ENCODE measurements at places on chromosomes 5 and 9.

DNA sequence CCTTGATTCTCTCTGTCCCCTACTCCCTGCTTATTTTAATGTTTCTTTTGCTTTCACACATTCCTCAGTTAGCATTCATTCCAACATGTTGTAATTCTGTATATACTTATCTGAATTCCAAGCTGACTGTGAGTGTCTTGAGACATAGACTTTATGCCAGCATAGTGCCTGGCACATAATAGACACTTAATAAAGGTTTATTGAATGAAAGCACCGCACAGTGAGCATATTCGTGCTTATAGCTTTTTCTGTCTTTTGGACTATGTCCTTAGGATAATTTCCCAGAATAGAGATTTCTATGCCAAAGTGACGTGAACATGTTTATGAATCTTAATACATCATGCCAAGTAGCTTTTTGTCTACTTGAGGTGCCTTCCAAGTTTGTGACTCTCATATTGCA, 174.6 kb downstream of the CD180 start:
- DNase-seq = no peak

- DNase-seq = no peak
Measured at GRCh38 chr5:83467371-83468035, 4.0 kb upstream of the VCAN start.

DNA sequence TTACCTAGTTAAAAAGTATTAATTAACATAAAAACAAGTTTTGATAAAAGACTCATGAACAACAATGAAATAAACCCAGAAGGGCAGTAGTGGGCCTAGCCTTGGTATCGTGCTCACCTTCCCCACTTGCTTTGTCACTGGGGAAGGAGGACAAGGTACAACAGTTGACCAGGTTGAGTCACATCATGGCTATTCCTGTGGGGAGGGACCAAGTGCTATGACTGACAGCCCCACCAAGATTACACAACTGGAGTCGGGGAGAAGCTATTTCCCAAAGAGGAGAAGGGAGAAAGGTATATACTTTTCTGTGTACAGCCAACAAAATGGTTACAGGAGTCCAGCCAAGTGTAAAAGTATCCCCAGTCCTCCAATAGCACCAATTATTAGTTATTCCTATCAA, 251.3 kb upstream of the RFX3 start:
- DNase-seq = no peak

DNA sequence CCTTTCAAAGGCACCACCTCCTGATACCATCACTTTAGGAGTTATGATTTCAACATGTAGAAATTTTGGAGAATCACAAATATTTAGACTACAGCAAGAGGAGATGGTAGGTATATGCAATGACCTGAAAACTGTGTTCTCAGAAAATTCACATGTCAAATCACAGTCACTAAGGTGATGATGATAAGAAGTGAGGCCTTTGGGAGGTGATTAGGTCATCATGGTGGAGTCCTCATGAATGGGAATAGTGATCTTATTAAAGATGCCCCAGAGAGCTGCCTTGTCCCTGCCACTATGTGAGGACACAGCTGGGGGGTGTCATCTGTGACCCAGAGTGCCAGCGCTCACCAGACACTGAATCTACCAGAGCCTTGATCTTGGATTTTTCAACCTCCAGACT, 513.5 kb upstream of the TUSC1 start:
- no peak for DNase-seq

- no peak for DNase-seq
Measured at GRCh38 chr9:97501177-97501971, at the start of gene TMOD1. TSS of gene TMOD1 (plus strand) at chr9:97501666. CDS start at chr9:97524189, 22,523 bp downstream.

- no peak for DNase-seq
Measured at GRCh38 chr9:83234541-83234940, 171.6 kb upstream of the RASEF start.

DNA sequence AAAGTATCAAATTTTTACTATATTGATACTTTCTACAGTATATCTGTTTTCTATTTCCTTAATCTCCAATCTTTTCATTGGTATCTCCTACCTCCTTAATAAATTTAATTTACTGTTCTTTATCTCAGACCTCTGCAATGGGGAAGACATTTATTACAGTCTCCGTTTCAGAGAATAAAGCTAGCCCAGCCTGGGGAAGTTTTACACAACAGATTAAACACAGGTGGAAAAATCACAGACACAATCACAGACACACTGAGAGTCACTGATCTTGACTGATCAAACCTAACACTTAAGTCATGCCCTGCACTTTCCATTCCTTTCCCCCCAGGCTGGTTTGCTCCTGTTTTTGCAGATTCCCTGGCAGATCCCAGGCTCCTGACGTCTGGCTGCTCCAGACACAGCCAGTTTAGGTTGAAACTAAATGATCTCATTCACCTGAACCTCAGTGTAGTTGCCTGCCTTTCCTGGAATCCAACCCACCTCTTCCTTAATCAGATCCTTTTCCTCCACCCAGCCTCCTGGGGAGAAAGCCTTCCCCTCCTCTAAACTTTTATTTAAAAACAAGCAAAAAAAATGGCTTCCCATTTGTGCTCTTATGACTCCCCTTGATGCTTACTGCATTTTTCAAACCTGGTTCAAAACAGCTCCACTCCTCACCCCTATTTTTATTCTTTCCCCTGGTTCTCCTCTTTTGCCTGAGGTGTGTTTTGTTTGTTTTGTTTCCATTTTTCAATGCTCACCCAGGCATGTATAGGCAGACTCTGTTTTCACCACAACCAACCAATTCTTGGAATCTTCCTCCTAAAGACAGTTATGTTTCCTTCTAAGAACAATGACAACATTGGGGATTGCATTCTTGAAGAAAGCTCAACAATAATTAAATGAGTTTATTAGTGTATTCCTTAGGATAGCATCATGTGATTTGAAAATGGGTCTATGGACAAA, 29.5 kb upstream of the OSMR start:
- DNase-seq = no peak

GRCh38 chr5:173319646-173320045, 8.6 kb downstream of the STC2 start:
- DNase-seq = no peak

GRCh38 chr5:124074500-124074899, 562.5 kb downstream of the CSNK1G3 start:
- no peak for DNase-seq

DNA sequence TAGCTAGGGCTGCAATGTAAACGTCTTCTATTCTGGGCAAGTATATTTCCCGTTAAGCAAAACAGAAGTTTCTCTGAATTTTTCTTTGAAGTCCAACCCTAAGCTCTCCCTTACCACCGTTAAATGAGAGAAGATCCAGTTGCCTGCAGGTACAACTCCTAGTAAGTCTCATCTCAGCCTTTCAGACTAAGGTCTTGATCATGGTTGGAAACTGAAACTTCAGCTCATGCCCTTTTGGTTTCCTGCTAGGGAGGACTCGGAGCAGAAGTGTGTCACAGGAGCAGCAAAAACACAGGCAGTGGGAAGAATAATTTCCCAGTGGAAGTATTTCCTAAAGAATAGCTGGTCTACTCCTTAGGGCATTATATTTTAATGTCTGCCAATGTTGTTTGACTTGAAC, 717.9 kb downstream of the PRELID2 start:
- DNase-seq = no peak

GRCh38 chr9:18638371-18639249, 164.7 kb downstream of the ADAMTSL1 start:
- no peak for DNase-seq

- no peak for DNase-seq
Measured at GRCh38 chr5:168156170-168156569, 135.3 kb upstream of the WWC1 start.

GRCh38 chr5:170303549-170303948, 6.0 kb upstream of the LCP2 start:
- no peak for DNase-seq

DNA sequence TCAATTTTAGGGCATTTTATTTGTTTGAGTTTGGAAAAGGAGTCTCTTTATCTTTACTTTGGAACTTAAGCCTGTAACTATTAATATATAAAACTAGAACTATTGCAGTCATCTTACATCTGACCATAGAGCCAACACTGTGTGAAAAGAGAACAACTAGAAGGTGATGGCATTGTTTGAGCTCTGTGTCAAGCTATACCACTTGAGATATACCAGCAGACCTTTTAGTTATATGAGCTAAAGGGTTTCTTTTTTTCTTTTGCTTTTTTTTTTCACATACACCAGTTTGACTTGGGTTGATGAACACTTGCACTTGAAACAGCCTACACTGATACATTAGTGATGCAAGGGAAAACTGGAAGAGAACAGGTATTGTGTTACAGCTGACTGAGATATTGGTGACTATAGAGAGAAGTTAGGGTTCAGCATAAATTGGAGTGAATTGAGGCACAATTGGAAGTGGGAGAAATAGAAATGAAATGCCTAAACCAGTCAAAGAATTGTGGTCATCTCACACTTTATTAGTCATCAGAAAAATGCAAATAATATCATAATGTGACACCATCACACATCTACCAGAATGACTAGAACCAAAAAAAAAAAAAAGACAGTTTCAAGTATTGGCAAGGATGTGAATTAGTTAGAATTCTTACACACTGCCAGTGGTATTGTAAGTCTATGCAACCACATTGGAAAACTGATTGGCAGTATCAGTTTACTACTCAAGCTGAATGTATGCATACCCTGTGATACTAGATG, 60.9 kb downstream of the ADRB2 start:
- no peak for DNase-seq

DNA sequence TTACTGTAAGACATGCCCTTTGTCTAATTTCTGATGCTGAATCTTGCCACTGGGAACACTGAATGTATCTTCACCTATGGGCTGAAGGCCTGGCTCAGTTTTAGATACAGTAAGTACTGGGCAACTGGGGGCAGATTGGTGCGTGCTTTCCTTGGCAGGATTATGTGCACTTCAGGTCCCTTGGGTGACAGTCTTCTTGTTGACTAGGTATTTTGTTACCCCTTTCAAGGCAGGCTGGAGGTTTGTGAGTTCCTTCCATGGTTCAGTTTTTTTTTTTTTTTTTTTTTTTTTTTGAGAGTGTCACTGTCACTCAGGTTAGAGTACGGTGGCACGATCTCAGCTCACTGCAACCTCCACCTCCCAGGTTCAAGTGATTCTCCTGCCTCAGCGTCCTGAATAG, 7.6 kb downstream of the ZMAT2 start:
- DNase-seq = no peak

- DNase-seq = no peak
Measured at GRCh38 chr9:114460513-114461199, 44.6 kb downstream of the WHRN start.

DNA sequence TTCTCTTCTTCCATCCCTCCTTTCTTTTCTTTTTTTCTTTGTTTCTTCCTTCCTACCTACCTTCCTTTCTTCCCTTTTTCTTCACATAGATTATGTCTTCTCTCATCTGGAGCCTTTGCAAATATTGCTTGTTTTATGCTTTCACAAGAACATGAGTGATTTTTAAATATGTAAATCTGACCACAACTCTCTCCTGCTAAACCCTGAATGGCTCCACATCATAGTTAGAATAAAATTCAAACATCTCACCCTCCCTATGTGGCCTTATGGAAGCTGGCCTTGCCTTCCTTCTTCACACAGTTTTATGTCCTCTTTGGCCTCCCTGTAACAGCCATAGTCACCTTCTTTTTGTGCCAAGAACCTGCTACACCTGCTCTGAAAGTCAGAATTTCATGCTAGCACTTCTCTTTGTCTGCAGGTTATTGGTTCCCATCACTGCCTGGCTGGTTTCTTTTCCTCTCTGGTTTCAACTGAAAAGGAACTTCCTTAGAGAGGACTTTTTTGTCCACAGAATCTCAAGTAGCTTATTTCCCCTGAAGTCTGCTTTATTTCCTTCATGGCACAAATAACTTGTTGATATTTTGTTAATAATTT, 114.3 kb upstream of the TNC start:
- no peak for DNase-seq

DNA sequence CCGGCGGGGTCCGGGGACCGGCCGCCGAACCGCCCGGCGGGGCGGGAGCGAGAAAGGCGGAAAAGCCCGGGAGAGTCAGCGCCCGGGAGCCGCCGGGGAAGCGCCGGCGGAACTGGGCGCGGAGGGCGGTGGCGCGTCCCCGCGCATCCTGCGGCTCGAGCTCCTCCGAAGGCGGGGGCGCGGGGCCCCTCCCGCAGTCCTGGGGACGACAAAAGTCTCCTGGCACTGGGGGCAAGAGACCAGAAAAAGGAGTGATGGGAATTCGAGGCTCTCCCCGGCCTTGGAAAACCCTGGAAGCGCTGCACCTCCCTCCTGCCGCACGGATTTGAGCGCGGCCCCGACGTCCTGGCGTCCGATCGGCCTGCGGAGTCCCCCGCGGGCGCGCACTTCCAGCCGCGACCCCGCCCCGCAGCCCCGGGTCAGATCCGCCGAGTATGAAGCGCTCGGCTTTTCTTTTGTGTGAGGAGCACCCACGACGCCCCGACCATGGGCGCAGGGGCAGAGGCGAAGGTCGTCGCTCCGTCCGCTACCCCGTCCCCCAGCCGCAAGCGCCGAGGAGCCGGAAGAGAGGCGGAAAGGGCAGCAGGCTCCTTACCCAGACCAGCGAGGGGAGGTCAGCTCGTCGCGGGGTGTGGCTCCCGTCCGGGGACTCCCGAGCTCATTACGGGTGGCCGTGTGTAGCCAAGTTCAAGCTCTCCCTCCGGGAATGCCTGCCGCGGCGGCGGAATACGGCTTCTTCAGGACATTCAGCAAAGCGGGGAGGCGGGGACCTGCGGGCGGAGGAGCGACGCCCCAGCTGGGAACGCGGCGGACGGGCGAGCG, at the start of gene EPB41L4A:
EPB41L4A (minus strand) TSS at position 114 of the 822 bp plus-strand sequence. CDS start 238 bp downstream, outside the sequence.
- DNase-seq = no peak

- no peak for DNase-seq
Measured at GRCh38 chr9:103037508-103038477, 42.7 kb downstream of the CYLC2 start.
